ENCODE measurements at places on chromosomes 5 and 9. TPM values are rescaled to one million over a fixed set of nuclear protein-coding genes. Genes with fewer than 3 reads are reported as not detected.

DNA sequence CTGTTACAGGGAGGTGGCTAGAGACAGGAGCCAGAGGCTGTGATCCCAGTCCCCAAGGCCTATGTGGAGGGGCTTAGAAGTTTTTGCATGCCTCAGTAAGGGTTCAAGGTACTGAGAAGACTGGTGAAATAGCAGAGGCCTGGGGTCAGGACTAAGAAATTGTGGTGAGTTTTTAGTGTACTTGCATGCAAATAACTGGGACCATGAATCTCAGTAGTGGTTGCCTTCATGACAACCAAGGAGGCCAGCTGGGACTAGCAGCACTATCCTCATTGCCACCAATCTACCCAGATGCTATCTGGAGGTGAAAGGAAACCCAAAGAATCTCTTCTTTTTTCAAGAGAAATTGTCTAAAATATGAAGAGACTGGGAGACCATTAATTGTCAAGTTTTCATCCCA, 395.1 kb downstream of the CETN3 start:
- no peak for ATAC-seq
- H3K36me3 ChIP-seq, result no peaks in the 10 kb centered on the region
- H3K27ac ChIP-seq, result no peak overlapping the region
- H3K4me1 ChIP-seq, result no peaks in the 10 kb centered on the region

GRCh38 chr9:77772646-77773045, 124.5 kb upstream of the GNA14 start:
- no peaks in the 10 kb centered on the region for H3K4me1 ChIP-seq
- no peak overlapping the region for H3K4me3 ChIP-seq
- no peak for ATAC-seq

SCGB3A2 gene
- not detected for total RNA-seq

DNA sequence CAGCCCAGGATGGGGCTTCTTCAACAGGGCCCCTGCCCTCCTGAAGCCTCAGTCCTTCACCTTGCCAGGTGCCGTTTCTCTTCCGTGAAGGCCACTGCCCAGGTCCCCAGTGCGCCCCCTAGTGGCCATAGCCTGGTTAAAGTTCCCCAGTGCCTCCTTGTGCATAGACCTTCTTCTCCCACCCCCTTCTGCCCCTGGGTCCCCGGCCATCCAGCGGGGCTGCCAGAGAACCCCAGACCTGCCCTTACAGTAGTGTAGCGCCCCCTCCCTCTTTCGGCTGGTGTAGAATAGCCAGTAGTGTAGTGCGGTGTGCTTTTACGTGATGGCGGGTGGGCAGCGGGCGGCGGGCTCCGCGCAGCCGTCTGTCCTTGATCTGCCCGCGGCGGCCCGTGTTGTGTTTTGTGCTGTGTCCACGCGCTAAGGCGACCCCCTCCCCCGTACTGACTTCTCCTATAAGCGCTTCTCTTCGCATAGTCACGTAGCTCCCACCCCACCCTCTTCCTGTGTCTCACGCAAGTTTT, 23.6 kb downstream of the PCDHGC5 start:
- no peaks in the 10 kb centered on the region for H3K27me3 ChIP-seq
- peak overlapping the region; percentile 87 for H3K4me3 ChIP-seq
- H3K27ac ChIP-seq, result peak overlapping the region; percentile 94
- H3K36me3 ChIP-seq, result peaks cover 8% of the 10 kb centered on the region

GFI1B gene
- total RNA-seq, result not detected

PCDHB5 gene
- total RNA-seq, result not detected

CLINT1 gene
- total RNA-seq, result 60.7 TPM

DNA sequence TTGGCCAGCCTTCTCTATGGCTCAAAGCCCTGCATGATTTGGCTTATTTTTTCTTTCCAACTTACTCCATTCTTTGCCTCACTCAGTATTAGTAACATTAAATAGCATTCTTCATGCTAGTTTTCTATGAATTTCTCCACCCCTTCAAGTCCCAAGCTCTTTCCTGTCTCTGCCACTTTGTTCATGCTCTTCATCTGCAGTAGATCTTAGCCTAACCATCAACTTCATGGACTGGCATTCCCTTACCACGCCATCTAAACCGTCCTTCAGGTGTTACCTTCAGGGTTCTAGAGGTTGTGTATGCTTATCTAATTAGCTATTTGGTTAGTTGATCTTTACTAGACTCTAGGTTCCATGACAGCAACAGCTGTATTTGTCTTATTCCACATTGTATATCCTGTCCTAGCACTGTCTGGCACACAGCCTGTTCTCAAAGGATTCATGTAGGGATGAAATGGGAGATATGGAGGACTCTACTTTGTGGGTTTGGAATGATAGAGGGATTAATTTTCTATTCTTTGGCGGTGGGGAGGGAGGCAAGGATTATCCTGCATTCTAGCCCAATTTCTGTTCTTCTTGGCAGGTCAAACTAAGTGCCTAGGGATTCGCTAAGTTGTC, 26.4 kb downstream of the TMEM167A start:
- H3K27ac ChIP-seq, result no peak overlapping the region
- H3K27me3 ChIP-seq, result no peaks in the 10 kb centered on the region
- no peak for ATAC-seq
- peaks cover 64% of the 10 kb centered on the region for H3K36me3 ChIP-seq

Data from activated T-helper 17 cell treated with anti-CD3 and anti-CD28 coated beads, Interleukin-2, amount 50 U/mL, for 72 hours (primary cell).